Left lung (tissue), 14 donors: ENCODE measurements at places on chromosomes 16 and 17.
A peak's percentile ranks its signal among the peaks of the same experiment; 100 is the strongest.

DNA sequence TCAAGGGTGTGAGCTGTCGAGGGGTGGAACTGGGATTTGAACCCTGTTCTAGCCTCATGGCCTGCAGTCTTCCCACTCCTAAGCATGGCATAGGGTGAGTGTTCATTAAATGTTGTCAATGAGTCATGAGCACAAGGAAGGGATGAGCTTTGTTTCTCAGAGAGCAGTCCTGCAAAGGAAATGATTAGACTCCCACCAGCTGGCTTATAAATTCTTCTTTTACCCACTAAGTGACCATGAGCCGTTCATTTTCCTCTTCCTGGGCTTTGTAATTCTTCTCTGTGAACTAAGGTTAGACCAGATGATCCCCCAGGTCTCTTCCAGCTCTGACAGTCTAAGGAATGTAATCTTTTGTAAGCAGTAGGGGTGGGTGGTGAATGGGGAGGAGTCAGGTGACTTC is 47.9 kb upstream of the HNF1B start:
- DNase-seq, result no peak

DNA sequence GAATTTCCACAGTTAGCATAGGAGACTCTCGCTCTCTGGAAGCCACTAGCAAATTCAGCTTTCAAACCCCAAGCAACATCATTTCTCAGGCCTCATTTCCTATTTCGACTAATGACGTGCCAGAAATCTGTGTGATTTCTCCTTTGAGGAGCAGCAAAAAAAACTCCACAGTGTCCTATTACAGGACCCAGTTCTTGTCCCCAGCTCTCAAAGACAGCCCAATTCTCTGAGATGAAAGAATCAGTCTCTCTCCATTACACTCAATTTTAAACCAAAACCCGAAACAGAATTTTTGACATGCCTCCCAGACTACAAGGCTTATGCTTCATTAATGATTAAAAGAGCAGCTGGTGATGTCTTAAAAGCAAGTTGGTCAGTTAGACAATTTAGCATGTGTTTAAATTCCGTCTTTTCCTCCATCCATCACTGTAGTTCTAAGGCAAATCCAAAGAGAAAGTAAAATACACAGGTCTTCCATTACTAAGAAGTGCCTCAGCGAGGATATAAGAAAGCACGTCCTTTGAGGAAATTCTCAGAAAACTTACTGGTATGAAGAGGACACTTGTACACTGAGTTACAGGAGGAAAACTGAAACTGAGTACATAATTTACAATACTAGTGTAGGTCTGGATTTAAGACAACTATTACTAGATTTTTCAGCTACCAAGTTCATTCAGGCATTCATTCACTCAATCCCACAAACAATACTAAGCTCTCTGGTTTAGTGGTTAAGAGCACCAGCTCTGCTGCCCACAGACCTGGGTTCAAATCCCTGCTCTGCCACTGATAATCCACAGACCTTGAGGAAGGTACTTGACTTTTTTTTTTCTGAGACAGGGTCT is 12.5 kb downstream of the TOM1L2 start:
- DNase-seq, result peak; percentile 62

GRCh38 chr16:1654505-1655268 is 23.4 kb upstream of the JPT2 start:
- no peak for DNase-seq

DNA sequence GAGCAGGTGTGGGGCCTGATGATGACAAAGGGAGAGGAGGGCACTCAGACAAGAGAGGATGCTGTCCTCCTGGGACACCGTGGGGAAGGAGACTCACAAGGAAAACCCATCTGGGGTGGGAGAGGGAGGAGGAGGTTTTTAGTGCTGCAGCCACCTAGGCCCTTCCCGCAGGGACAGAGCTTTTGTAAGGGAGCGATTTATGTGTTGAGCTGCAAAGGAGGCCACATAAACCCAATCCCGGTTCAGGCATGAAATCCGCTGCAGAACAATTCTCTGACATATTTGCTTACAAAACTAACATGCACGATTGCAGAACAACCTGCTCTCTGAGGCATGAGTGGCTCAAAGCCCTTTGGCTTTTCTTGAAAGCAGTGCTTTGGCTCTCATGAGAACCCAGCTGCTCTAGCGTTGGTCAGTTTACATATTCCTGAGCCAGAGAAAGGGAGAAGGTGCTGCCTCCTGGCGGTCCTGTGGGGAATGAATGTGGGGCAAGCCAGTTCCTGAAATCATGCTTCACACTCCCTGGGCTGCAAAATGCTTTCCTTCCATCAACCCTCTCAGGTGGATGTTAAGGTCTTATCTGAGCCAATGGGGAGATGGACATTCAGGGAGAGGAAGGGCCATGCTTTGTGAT is 122.4 kb upstream of the NLRP1 start:
- peak; percentile 16 for DNase-seq

DNA sequence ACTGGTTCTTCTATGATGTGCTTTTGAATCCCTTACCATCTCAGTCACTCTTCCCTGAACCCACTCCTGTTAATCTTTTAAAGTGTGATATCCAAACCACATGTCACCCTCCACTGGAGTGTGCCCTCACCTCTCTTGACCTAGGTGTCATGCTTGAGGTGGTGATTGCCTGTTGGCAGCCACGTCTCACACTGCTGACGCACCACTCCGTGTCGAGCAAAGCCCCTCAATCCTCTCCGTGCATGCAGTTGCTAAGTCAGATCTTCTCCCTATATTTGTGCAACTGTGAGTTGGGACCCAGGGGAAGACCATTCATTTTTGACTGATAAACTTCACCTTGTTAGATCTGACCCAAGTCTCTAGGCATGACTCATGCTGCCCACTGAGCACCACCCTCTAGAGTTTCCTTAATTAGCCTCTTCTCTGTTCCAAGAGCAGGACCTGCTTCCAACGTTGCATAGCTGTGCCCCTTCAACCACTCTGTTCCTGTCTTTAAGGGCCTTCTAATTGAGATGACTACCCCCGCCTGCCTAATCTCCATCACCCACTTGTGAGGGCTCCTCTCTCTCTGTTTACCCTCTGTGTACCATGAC is 2.7 kb downstream of the MYH13 start:
- no peak for DNase-seq

DNA sequence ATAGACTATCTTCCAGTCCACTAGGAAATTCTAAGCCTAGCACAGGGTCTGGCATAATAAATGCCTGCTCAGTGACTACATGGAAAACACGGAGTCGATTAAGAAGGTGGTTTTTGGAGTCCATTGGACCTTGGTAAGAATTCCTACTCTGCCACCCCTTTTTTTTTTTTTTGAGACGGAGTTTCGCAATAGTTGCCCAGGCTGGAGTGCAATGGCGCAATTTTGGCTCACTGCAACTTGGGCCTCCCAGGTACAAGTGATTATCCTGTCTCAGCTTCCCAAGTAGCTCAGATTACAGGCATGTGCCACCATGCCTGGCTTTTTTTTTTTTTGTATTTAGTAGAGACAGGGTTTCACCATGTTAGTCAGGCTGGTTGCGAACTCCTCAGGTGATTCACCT is 123.2 kb downstream of the HS3ST2 start:
- no peak for DNase-seq

- DNase-seq, result no peak
These were observed 3.5 kb downstream of the CD300LB start for GRCh38 chr17:74527756-74528155.

GRCh38 chr17:39600997-39601597 is 6.6 kb downstream of the NEUROD2 start:
- DNase-seq, result no peak

DNA sequence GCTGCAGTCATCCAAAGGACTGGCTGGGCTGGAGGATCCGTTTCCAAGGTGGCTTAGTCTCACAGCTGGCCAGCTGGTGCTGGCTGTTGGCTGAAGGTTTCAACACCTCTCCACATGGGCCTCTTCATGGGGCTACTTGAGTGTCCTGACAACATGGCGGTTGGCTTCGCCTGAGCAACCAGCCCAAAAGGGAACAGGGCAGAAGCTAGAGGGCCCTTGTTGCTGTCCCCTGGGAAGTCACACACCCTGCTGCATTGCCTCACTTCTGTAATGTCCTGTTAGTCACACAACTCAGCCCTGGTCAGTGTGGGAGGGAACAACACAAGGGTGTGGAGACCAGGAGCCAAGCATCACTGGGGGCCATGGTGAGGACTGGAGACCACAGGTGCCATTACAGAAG is 36.6 kb downstream of the C16orf78 start:
- no peak for DNase-seq

DNA sequence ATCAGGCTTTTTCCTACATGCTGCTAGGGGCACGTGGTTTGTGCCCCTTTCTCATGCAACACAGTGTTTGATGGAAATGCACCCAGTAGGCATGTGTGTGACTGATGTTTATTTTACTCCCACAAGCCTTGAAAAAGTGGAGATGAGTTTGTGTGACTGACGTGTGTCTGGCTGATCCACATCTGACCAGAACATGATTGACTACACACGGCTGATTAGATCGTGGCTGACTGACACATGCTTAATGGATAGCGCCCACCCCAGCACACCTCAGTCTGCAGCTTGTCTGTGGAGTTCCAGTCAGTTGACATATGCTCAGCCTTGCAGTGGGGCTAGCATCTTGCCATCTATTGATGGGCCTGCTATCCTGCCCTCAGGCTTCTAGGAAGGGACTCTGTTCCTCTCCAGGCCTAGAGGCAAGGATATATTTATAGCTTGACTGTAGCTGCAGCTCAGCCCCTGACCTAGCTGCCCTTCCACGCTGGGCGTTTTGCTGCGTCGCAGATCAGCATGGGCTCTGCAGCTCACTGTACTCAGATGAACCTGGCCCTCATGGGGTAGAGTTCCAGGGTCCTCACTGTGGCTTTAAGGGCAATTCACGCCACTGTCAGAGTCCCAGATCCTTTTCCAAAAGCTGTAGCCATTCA is 112.3 kb downstream of the HS3ST2 start:
- no peak for DNase-seq

DNA sequence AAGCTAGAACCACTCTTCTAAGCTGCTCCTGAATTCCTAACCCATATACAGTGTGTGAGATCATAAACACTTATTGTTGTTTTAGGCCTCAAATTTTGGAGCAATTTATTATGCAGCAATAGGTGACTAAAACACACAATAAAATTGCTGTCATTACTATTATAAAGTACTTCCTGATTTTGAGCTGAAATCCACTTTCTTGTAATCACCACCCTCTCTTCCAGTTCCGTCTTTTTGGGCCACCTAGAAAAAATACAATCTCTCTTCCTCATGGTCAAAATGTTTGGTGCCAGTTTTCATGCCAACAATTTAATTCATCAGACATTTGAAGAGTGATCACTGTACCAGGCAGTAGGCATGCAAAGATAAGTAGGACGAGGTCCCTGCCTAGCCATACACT is 43.3 kb upstream of the NF1 start:
- no peak for DNase-seq

GRCh38 chr16:1870365-1871082 is 1.4 kb downstream of the MEIOB start:
- no peak for DNase-seq

GRCh38 chr17:66842505-66842904 is 7.6 kb downstream of the CACNG5 start:
- DNase-seq, result no peak

DNA sequence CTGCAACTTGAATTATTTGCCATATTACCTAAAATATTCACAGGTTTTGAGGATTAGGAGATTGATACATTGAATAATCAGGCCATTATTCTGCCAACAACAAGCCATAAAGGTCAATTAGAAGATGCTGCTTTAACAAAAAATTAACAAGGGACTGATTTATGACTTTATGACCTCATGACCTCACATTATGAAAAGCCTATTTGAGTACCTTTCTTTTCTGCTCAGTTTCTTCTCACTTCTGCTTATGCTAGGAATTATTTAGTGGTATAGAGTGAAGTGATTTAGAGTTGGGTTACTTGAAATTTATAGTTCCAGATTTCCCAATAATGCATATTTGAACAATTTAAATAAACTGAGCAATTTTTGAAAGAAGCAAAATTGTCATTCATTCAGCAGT is 121.6 kb downstream of the CHD9 start:
- no peak for DNase-seq

GRCh38 chr16:11094075-11094856 is 149.9 kb downstream of the CLEC16A start:
- no peak for DNase-seq

- DNase-seq, result no peak
These were observed 1.3 kb downstream of the CAVIN1 start for GRCh38 chr17:42421507-42422338.

DNA sequence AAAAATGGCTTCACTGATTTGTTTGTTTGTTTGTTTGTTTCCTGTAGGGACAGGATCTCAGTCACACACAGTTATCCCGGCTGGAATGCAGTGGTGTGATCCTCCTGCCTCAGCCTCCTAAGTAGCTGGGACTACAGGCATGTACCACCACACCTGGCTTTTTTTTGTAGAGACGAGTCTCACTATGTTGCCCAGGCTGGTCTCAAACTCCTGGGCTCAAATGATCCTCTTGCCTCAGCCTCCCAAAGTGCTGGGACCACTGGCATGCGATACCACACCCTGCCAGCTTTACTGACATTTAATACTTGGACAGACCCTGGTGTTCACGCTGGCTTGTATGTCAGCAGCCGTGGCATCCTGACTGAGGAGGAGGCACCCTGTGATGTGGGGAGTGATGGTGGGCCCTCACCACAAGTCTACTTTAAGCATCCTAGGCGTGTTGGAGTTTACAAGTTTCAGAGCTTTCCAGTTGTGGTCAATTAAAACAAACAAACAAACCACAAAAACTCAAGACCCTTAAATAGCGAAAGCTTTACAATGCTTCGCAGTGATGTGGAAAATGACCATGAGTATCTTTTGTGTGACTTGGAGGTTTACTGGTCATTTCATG is 5.1 kb downstream of the ABCA3 start:
- no peak for DNase-seq

- DNase-seq, result no peak
These were observed 1.4 kb upstream of the PAGR1 start for GRCh38 chr16:29814592-29814991.

DNA sequence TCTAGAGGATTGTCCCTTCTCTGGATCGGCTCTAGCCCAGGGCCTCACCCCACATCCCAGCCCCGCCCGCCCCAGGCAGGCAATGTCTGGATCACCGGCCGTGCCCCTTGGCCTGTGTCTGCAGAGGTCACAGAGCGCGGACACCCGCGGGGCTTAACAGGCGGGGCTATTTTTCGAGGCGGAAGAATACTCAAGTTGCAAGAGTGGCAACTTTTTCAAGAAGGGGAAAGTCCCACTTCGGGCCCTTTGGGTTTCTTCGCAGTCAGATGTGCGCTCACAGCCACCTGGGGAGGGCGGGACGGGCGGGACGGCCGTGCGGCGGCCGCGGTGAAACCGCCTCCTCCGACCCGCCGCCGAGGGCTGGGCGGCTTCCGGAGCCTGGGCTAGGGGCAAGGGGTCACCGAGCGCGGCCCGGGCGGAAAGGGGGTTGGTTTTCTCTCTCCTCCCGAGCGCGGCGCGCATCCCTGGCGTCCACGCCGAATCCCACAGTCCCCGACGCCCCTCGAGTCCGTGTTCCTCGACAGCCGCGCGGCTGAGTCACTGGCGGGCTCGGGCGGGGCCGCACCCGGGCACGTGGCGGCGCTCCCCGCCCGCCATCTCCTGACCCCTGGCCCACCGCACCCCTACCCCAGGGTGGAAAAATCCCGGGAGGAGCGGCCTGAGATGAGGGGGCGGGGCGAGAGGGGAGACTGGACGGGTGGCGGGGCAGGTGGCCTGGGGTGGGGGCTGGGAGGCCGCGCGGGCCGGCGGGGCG is 1.2 kb upstream of the PFN1 start:
- DNase-seq, result peak; percentile 95
